Gastrocnemius medialis (tissue), 4 donors: ENCODE measurements at places on chromosomes 1 and 21. TPM values are rescaled to one million over a fixed set of nuclear protein-coding genes. Genes with fewer than 3 reads are reported as not detected.

DIO1 gene
- not detected for total RNA-seq

CLCA2 gene
- total RNA-seq, result not detected

LCE1C gene
- total RNA-seq, result not detected

NDUFS5 gene
- total RNA-seq, result 976 TPM

C8A gene
- not detected for total RNA-seq

CD1D gene
- total RNA-seq, result 0.58 TPM

ROR1 gene
- total RNA-seq, result 2.5 TPM

SPRR2E gene
- not detected for total RNA-seq

GJA8 gene
- total RNA-seq, result not detected

AMY1B gene
- not detected for total RNA-seq

DNA sequence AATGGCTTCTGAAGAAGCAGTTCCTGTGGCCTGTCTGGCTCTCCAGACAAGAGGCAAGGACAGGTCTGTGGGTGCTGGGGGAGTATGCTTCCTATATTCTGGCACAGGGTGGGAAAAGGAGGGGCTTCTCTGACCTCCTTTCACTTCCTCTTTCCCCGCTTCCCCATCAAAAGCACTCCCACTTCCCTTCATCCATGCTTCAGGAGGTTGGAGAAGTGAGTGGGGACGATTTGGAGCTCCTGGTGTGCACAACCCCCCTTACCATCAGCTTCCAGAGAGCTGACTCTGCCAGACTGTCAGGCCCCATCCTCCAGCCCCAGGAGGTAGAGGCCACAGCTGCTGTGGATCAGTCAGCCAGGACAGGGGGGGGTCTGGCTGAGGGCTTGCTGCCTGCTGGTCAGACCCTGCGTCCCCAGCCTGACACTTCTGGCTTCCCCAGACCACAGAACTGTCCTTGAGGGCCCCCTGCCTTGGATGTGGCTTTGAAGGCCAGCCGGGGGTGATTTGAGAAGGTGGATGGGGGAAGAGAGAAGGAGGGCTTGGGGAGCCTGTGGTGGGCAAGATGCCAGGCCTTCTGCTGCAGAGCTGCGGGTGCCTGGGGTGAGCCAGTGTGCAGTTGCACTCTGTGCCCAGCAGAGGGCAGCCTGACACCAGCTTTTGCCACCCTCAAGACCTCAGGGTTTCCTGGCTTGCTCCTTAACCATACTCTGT, 21.5 kb upstream of the TMEM222 start:
- peak; percentile 67 for DNase-seq

DNA sequence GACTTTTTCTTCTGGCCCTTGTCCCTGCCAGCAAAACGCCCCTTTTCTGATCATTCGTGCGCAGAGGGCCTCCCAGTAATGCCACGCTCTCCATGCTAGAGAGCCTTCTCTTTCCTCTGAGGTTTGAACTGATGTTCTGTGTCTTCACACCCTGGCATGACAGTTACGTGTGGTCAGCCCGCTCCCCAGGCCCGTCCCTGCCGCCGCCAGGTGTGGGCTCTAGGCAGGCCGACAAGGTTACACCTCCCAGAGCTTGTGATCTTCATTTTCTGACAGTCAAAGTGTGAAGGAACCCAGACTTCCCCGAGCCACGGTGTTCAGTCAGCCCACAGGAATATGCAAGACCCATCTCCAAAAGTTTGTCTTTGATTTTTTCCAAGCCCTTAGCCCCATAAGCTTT, 265.6 kb downstream of the TM2D1 start:
- no peak for DNase-seq

DNA sequence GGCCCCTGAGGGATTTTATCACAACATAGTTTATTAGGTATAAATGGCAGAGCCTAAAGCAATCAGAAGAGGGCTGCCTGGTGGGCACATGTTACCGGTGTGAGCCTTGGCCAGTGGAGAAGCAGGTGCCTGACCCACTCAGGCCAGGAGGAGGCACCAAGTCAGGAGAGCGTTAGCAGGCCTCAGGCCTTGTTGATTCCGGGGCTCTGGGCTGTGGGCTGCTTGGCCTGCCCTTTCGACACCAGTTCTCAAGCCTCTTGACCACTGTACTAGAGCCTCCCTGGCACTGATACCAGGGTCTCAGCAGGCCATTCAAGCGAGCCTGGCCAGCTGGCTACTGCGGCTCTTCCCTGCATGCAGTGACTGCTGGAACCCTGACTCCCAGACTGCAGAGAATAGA, 20.8 kb downstream of the CLDN14 start:
- DNase-seq, result no peak

DNA sequence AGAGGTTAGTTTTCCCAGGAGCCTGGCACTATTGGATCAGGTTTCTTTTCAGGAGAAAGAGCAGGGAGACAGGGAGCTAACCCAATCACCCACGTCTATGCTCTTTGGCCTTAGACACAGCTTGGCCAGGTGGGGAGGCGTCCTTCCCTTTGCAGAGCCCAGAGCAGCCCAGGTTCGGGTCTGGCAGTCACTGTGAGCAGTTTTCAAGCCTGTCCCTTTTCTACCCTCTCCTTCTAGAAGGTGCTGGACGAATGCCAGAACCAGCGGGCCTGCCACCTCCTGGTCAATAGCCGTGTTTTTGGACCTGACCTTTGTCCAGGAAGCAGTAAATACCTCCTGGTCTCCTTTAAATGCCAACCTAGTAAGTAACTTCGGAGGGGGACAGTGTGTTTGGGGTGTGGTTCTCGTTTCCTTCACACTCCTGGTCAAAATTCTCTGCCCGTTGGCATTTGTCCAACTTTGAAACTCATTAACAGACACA, 44.9 kb downstream of the EVA1C start:
- no peak for DNase-seq

- no peak for DNase-seq
Measured at GRCh38 chr21:41754479-41754891, 12.4 kb downstream of the RIPK4 start.

- no peak for DNase-seq
Measured at GRCh38 chr1:162551969-162552683, 9.4 kb upstream of the UAP1 start.

GRCh38 chr1:204296431-204296988, 63.2 kb downstream of the PLEKHA6 start:
- no peak for DNase-seq

- no peak for DNase-seq
Measured at GRCh38 chr1:12648741-12649140, 4.9 kb downstream of the AADACL4 start.

DNA sequence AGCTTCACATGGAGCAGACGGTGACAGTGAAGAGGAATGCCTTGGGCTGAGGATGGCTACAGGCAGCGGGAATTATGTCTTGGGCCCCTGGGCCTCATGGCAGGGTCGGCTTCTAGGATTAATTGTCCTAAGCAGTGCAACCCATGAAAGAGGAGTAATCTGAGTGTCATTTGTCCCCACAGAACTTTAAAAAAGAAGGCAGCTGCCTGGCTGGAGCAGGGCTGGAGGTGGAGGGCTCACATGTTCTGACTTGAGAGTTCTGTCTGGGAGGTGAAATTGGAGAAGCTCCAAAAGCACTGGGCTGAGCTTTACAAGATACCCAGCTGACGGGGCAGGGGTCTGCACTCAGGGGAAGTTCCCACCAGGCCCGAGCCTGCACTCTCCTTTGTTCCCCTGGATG, 22.6 kb downstream of the CACNA1S start:
- DNase-seq, result no peak

DNA sequence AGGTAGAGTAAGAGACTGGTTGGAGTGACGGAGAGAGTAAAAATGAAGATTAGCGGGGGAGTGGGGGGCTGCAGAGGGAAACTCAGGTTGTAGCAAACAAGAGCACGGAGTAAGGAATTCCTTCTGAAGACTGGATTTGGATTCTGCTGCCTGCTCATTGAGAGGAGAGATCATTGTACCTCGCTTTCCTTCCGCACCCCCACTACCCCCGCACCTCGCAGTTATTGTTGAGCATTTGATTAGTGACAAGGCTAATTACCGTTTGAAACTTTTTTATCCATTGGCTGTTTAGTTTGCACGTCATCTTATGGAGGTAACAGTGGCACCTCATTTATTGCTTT, 463 bp downstream of the PRPF3 start:
- DNase-seq, result no peak

DNA sequence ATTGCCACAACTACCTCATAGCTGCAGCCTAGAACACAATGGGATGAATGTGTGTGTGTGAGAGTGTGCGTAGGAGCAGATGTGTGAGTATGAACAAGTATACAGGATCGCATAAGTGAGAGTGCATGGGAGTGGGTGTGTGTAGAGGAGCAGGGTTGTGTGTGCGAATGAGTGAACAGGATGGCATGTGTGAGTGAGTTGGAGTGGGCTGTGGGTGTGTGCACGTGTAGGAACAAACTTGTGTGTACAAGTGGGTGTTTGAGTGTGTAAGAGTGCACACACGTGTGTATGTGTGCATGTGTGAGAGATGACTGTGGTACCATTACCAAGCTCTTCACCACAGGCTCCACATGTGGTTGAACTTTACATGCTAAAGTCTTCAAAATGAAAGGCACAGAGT, 175.4 kb upstream of the EDN2 start:
- no peak for DNase-seq

DNA sequence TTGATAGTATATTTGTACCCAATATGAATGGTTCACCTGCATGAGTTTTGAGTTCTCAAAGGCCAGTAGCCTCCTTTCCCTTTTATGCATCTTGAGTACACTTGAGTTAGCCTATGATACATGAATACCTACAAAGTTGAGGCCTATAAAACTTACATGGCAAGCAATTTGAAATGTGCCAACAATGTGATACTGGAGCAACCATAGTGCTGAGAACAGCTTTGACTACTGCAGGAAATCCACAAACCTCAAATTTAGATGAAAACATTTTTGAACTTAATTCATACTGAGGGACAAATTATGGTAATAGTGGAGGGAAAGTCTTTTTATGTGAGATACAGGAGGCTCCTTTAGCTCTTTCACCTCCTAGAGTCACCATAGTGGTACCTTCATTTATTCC, 37.4 kb downstream of the LEPR start:
- DNase-seq, result no peak

DNA sequence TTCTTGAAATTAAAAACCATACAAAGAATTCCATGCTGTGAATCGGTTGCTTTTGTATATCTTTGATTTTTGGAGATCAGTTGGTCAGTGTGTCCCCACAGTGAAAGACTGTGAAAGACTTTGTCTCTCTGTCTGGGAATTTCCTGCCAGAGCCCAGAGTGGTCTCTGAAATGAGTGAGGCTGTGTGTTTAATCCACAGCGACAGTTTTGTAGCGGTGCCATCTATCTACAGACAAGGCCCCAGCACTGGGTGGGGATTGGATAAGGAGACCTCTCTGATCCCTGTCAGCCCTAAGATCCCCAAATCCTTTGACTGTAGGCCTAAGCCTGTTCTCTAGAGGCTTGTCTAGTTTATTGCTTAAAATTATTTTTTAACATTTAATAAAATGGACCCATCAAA, 10.3 kb downstream of the GPR25 start:
- DNase-seq, result no peak

- no peak for DNase-seq
Measured at GRCh38 chr1:6614929-6615785, 1.6 kb downstream of the PHF13 start.

DNA sequence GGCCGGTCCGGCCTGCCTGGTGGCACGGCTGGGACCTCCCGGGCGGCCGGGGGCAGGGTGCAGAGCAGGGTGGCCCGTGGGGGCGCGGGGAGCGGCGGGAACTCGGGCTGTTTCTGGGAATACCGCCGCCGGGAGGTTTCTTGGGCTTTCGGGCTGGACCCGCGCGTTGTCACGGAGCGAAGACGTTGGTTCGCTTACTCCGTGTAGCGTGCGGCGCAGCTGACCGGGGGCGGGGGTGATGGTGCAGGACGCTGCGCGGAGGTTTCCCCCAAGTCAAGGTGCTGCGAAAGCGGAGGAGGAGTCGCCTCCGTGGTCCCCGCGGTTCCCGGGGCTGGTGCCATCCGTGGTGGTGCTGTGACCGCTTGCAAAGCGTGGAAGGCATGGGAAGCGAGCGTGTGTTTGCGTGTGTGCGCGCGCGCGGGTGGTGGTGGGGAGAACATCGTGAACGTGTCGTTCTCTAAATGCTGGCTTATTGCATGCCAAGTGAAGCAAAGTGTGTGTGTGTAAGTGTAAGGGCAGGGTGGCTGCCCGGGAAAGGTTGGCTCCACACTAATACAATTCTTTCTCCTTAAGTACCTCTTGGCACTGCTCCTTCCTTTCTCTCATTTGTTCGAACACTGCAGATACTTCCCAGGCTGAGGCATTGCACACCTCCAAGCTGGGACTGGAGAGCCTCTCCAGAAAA, 1.1 kb downstream of the RYR2 start:
- no peak for DNase-seq

GRCh38 chr1:93612510-93612909, 69.1 kb downstream of the BCAR3 start:
- no peak for DNase-seq

DNA sequence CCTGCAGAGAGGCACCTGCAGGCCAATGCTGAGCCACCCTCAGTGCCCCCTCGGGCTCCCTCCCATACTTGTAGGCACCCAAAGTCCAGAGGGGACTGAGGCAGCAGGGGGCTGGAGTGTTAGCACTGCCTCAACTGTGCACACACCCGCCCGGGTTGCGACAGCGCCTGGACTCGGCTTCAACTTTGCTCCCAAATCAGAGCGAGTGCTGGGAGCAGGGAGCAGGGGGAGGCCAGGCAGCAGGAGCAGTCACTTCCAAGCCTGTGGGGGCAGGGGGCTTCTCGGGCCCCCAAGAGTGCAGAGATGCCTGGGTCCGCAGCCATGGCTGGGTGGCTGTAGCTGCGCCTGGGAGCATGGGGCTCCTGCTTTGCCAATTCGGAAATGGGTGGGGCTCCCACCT, 79.5 kb downstream of the DISP1 start:
- no peak for DNase-seq

- DNase-seq, result no peak
Measured at GRCh38 chr21:30233228-30234020, 17.5 kb upstream of the CLDN8 start.

GRCh38 chr1:36203554-36204346, 20.5 kb upstream of the THRAP3 start:
- peak; percentile 88 for DNase-seq

DNA sequence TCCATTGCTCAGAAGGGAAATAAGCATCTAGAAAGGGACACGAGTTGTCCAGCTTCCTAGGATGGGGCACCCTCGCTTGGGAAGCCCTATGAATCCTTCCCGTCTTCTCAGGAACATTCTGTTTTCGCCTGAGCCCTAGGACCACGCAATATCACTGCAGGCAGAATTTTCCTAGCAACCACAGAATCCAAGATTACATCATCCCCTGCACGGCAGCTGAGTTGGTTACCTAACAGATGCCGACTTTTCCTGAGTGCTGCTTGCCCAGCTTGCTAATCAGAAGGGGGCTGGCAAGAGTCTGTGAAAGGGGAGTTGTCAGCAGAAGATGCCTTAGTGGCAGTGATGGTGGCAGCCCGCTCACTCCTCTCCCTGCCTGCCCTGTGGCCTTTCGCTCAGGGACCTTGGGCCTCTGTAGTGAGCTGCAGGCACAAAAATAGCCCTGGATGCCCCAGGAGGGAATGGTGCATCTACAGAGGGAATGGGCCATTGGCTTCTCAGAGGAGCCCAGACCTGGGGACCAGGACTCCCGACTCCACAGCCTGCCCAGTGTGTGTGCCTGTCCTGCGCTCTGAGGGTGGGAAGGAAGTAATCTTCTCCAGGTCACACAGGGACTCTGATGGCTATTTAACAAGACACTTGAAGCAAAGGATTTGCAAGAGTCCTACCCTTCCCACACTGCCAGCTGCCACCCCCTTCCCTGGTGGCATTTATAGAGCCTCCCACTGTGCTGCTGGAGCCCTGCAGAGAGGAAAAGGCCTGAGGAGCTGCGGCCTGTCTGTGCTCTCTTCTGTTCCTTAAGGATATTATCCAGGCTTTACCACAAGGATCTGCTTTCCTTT, 28.9 kb upstream of the CLSTN1 start:
- DNase-seq, result no peak

- DNase-seq, result no peak
Measured at GRCh38 chr1:109578947-109579443, 30.6 kb downstream of the GNAI3 start.

- DNase-seq, result no peak
Measured at GRCh38 chr1:184649451-184649888, 105.2 kb downstream of the EDEM3 start.
